Stimulated activated CD4-positive, alpha-beta T cell treated with anti-CD3 and anti-CD28 coated beads, Interleukin-1b, Interleukin-23, amount 100 ng/mL, for 4 hours (primary cell): ENCODE measurements at places on chromosomes 12 and 14.
A peak's percentile ranks its signal among the peaks of the same experiment; 100 is the strongest.

GRCh38 chr14:54188064-54188666 is 208.6 kb upstream of the CDKN3 start:
- DNase-seq: no peak

DNA sequence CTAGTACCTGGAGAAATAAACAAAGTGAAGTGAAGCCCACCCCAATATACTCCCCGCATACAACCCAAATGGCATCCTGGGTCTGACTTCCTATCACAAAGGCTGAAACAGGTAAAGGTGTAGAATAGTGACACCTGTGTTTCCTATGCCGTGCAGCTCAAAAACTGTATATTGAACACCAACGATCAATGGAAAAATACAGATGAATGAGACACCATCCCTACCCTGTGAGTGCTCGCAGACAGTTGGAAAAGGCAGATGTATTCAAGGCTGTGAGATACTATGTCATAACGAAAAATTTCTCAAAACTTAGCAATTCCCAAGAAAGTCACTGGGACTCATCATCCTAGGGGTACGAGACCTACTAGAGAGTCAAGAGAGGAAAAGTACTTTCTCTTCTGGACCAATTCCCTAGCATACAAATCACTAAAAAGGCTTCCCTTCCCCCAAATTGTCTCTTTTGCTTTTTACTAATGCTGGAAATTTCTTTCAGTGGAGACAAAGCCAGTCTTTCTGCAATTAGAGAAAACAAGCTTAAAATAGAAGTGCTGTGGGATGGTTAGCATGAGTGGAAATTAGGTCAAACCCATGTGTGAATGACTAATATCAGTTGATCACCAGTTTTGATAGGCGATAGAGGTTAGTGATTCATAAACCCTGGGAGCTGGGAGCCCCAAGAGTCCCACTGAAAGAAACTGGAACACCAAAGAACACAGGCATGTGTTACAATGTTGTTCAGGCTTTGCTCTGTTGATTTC is 249.7 kb downstream of the SPTSSA start:
- DNase-seq: no peak

DNA sequence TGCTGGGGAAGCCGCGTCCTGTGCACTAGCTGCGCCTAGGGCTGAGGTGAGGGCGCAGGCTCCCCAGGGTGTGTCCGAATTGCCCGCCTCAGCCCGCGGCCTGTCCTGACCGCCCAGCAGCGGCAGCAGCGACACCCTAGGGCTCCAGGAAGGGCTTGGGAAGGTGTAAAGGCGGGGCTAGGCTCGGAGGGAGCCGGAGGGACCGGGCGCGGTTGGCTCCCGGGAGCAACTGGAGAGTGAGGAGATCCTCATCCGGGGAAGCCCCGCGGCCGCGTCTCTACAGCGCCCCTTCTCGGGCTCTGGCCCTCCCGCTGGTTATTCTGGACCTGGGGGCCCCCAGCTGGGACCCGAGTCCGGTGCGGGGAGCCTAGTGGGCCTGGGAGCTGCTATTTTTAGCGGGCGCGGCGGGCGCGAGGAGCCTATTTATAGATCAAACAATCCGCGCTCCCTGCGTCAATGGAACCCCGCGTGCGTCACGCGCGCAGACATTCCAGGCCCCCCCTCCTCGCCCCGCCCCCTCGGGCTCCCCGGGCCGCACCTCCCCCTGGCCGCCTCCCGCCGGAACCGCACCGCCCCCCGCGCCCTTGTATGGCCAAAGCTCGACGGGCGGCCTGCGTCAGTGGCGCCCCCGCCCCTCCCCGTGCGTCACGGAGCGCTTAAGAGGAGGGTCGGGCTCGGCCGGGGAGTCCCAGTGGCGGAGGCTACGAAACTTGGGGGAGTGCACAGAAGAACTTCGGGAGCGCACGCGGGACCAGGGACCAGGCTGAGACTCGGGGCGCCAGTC is at the start of gene NR4A1:
NR4A1 (plus strand) TSS at position 685 of the 784 bp plus-strand sequence. CDS start 2,887 bp downstream, outside the sequence.
- DNase-seq: peak; percentile 99

DNA sequence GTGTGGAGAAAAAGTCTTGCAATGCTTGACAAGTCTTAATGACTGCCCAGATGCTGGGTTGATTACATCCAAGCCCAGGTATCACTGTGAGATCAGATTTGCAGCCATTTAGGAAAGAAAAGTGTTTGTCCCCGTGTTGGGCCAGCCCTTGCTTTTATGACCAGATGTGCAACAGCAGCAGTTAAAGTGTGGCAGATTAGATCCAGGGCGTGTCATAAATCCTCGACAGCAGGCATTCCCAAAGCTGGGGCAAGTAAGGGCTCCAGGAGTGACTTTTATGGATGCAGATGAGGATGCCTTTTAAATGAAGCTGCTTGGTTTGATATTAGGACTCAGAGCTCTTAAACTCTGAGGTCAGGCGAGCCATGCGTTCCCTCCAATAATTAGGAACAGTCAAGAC is 1.7 kb downstream of the SMOC1 start:
- DNase-seq: no peak

DNA sequence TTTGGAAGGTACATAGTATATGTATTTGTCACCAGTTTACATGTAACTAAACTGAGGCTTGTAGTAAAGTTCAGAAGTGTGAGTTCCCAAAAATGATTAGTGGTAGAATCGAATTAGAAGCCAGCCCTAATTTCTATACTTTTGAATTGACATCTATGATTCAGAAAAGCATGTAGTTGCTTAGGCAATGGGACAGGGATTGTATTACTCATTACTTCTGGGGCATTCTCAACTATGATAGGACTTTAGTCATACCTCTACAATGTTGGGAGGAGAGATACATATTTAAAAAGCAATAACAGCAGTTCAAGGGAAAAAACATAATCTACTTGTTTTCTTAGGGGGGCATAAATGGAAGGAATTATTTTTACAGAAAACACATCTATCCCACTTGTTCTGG is 277.9 kb upstream of the E2F7 start:
- DNase-seq: no peak

GRCh38 chr12:124681779-124682391 is 114.5 kb upstream of the NCOR2 start:
- no peak for DNase-seq

DNA sequence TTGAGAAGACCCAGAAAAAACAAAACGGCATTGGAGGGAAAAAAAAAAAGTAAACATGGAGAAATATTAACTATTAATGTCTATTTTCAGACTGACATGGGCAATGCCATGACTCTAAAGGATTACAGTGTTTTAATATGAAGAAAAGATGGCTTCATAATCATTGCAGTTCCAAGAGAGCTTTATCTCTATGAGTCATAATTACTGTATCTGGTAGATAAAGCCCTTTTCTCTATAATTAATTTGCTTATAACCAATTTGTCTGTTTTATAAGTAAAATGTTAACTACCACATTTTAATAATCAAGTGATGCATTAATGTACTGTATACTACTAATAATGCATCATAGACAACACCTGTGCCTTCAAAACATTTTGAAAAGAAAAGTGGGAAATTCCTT is 59.7 kb downstream of the CLIP1 start:
- DNase-seq: no peak

- no peak for DNase-seq
Measured at GRCh38 chr12:9869307-9870161, at the start of gene CLEC2B. Gene CLEC2B (minus strand): TSS chr12:9869354.

- peak; percentile 63 for DNase-seq
Measured at GRCh38 chr14:50560931-50561285, 963 bp downstream of the ATL1 start.

GRCh38 chr14:20617138-20618003 is 24.1 kb downstream of the OR6S1 start:
- DNase-seq: no peak

DNA sequence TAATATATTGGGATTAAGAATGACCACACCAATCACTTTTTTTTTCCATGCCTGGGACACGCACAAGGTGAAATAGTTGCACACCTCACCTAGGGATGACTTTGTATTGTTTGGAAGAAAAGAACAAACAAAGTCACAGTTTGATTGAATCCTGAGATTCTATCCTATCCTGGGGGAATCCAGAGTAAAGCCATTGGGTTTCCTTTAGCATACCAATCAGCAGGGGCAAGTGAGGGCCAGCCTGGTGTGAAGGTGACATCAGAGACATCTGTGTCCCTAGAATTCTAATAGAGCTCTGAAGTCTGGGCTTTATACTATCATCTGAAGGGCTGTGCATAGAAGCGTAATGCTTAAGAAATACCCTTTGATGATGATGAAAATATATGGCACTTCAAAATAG is 199.9 kb downstream of the STXBP6 start:
- DNase-seq: no peak

- no peak for DNase-seq
Measured at GRCh38 chr14:55038708-55039107, 11.7 kb downstream of the SOCS4 start.

DNA sequence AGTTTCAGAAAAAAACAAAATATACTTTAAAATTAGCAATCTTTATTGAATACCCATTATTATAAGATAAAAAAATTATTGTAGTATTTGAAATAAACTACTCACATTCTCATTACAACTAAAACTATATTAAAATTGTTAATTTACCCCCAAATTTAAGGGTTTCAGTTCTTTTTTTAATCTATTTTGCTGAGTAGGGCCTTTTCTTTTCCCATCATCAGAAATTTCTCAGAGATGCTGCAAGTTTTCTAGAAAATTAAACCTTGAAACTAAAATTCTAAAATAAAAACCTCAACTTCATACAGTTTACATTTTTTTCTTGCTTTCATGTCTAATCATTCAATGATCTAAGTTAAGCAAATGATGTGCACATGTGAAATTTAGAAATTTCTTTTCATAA is 10.1 kb downstream of the ARMH4 start:
- no peak for DNase-seq

GRCh38 chr14:81550001-81550637 is 16.5 kb upstream of the SEL1L start:
- DNase-seq: no peak

- DNase-seq: no peak
Measured at GRCh38 chr12:48894271-48894670, 28.6 kb upstream of the RND1 start.

GRCh38 chr14:105911006-105911847 is 384.8 kb downstream of the TMEM121 start:
- no peak for DNase-seq

DNA sequence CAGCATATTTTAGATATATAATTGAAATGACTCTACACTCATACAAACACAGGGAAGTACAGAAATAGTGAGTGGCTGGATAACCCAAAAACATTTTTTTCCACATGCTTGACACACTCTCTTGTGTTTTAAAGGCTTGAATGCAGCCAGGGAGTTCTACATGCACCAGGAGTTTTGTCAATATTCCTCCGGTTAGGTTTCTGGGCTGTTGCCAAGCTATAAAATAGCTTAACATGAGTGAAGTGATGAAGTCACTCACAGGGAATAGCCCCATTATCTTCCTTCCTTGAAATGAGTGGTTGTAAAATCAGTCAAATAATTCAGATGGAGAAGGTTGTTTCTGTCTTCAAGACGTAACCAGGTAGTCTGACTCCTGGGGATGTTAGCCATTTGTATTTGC is 582.7 kb downstream of the SLC6A15 start:
- no peak for DNase-seq

- no peak for DNase-seq
Measured at GRCh38 chr12:2324387-2324786, 271.6 kb downstream of the CACNA1C start.

DNA sequence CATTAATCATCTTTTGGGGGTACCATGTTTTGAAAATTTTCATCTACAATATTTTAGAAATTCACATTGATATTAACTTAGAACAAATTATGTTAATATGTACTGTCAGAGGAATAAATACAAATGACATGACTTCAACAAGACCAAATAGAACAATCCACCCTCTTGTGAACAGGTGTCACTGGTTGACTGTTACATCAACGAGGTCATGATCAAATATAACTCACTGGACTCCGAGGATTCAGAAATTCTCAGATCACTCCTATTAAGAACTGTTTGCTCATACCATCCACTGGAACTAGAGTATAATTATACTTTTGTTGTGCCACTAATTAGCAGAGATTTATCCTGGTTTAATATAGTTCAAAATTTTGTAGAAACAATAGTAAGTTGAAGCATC is 318.8 kb downstream of the PRKD1 start:
- DNase-seq: no peak

- DNase-seq: no peak
Measured at GRCh38 chr12:98983647-98984046, 338.6 kb downstream of the APAF1 start.

GRCh38 chr12:12724421-12725085 is 7.4 kb downstream of the CDKN1B start:
- no peak for DNase-seq

GRCh38 chr14:104516906-104517305 is 62.7 kb upstream of the C14orf180 start:
- DNase-seq: no peak
